ENCODE measurements at places on chromosomes 16 and 17.

DNA sequence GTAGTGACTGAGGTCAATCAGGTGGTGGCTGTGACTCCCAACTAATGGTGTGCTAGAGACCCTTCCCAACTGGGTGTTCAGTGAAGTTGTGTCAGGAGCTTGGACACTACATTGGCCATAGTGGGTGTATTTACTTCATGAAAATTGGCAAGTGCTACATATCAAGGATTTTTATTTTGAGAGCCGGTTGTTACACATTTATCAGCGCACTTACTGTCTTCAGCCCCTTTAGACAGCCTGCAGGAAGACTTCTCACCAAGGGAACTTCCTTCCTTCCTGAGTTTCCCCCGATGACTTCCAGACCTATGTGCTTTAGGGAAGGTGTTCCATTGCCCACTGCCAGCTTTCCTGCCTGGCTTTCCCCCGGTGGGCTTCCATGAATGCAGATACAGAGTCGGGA is 261.2 kb downstream of the CBLN1 start:
- DNase-seq, result no peak

- no peak for DNase-seq
These were observed 3.5 kb downstream of the PLK1 start for GRCh38 chr16:23682181-23682580.

DNA sequence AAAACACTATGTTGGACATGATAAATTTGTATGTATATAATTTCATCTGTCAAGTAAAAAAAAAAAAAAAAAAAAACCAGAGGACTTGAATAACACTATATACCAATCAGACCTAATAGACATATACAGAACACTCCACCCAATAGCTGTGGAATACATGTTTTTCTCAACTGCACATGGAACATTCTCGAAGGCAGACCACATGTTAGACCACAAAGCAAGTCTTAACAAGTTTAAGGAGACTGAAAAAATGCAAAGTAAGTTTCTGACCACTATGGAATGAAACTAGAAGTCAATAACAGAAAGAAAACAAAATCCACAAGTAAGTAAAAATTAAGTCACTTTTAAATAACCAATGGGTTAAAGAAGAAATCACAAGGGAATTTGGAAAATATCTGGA is 8.4 kb upstream of the CNTNAP4 start:
- DNase-seq, result no peak

DNA sequence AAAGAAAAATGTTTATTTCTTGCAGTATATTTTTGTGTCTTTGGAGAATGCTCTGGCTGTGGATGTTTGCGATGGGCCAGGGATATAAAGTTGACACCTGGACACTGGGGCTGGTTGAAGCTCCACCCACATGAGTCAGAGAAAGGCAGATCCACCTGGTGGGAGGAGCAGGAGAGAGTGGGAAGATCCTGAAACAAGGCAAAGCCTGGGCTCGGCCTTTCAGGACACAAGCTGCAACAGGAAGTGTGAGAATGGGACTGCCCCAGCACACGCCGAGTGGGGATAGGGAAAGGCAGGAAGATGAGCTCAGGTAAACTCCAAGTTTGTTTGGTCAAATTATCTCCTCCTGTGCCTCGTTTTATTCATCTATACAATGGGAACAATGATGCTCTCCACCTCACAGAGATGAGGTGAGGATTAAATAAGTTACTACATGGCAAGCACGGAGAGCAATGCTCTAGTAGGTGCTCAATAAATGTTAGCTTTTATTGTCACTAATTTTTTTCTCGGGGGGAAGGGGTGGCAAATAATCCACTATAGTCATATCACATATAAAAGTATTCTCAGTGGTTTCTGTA is 21.4 kb upstream of the PITPNM3 start:
- DNase-seq, result no peak

- no peak for DNase-seq
These were observed 53.1 kb downstream of the CYB5B start for GRCh38 chr16:69477546-69477945.

- no peak for DNase-seq
These were observed 6.8 kb downstream of the GABARAPL2 start for GRCh38 chr16:75572864-75573542.

GRCh38 chr17:65936013-65936412 is 255.9 kb downstream of the CEP112 start:
- no peak for DNase-seq

GRCh38 chr16:11152677-11153331 is 103.2 kb downstream of the SOCS1 start:
- no peak for DNase-seq

DNA sequence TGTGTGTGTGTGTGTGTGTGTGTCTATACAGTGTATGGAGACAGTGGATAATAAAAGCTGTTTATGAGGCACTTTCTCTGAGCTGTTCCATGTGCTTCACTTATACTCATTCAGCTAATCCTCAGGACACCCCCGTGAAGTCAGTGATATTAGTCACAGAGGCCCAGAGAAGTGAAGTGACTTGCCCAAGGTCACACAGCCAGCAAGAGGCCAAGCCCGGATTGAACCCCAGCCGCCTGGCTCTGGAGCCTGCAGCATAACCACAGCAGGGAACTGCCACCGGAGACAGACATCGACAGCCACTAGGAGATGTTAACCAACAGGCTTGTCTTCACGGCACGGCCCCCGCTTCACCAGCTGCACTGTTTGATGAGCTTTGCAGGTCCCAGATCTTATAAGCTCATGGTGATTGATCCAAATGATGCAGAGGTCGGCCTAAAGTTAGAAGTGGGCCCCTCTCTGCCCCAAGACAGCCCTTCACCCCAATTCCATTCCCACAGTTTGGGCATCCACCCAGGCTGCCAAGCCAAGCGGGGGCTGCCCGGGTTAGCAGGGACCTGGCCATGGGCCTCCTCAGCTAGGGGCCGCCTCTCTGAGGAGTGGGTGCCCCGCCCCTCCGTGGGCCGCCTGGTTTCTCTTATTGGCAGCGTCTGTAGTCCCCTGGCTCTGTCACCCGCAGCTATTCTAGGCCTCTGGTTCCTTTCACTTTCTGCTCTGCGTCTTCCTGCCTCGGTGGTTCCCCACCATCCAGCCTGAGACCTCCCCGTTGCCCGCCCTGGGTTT is 30.9 kb downstream of the SOCS1 start:
- peak; percentile 93 for DNase-seq

DNA sequence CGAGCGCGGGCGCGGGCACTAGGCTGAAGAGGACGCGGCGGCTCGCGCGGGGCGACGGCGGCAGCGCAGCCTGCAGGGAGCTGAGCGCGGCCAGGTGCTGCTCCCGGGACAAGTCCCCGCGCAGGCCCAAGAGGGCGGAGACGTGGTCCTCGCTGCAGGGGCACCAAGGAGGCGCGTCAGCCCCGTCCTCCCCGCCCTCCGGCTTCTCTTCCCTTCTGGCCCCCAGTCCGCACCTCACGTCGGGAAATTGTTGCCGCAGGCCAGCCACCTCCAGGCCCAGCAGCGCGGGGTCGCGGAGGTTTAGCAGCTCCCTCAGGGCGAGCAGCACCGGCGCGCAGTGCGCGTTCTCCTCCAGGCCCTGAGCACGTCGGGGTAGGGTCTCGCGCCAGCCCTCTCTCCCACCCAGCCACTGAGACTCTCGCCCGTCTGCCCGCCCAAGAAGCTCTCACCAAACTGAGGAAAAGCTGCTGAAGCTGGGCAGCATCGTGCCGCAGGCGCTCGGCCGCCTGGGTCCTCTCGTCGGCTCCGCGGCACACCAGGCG is 761 bp upstream of the MATCAP1 start:
- DNase-seq, result no peak

GRCh38 chr17:55116440-55116914 is 147.9 kb downstream of the STXBP4 start:
- DNase-seq, result no peak

- no peak for DNase-seq
These were observed 63.2 kb upstream of the TRAP1 start for GRCh38 chr16:3780570-3780969.

DNA sequence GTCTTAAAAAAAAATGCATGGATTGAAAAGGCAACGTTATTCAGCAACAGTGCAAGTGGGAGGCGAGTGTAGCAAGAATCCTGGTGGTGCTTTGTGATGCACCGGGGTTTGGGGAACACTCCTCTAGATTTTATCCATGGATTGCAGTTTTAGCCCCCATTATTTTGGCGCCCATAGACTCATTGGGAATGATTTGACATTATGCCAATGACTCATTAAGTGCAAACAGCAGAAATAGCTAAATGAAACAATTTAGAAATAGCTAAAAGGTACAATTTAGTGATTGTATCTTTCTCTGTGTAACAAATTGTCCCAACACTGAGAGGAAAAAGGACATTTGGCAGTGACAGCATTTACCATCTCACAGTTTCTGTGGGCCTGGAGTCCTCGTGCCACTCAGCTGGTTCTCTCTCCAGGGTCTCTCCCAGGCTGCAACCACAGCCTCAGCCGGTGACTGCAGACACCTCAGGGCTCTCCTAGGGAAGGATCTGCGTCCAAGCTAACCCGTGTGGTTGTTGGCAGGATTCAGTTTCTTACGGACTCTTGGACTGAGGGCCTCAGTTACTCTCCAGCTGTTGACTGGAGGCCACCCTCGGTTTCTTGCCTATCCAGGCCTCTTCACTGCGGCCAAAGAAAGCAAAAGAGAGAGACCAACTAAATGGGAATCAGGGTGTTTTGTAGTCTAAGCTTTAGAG is 398.7 kb downstream of the SNX29 start:
- DNase-seq, result no peak

- DNase-seq, result peak; percentile 42
These were observed 60.4 kb downstream of the ZDHHC7 start for GRCh38 chr16:84950906-84951305.

DNA sequence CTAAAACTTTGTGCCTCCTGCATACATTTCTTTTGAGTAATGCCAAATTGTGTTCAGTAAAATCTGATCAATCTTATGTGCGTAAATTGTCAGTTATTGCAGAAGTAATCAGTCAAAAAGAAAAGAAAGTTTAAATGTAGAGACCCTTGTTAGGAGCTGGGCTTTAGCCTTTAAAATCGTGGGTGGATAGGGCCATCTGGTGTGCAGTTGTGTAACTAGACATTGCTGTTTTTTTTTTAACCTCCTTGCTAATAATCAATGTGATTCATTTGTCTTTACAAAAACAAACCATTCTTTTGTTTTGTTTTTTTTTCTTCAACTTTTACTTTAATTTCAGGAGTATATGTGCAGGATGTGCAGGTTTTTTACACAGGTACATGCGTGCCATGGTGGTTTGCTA is 5.3 kb upstream of the WWOX start:
- DNase-seq, result no peak

DNA sequence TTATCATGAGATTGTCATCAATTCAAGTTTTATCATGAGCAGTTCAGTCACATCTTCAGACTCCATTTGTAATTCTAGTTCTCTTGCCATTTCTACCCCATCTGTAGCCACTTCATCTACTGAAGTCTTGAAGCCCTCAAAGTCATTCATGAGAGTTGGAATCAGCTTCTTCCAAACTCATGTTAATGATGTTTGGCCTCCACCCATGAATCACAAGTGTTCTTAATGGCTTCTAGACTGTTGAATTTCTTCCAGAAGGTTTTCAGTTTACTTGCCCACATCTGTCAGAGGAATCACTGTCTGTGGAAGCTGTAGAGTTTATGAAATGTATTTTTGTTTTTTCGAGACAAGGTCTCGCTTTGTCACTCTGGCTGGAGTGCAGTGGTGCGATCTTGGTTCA is 16.0 kb downstream of the NSRP1 start:
- no peak for DNase-seq

DNA sequence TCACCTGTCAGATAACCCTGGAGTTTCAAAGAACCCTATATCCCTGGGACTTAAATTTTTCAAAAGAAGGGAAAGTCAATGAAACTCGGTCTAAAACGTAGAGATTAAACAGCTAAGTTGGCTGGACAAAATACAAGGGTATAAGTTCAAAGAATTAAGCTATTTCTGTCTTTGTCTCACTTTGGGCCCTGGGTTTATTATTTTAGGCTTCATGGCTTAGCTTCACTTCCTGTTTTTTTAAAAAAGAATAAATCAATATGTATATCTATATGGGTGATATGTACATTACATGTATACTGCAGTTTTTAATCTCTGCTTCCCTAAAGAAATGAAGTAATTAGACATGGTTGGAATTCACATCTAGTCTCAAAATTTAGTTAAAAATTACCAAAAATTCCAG is 132.3 kb downstream of the TRIM37 start:
- DNase-seq, result no peak

- no peak for DNase-seq
These were observed 13.9 kb upstream of the HES7 start for GRCh38 chr17:8137645-8138373.

- no peak for DNase-seq
These were observed 508.8 kb upstream of the CDH8 start for GRCh38 chr16:62545039-62545438.

DNA sequence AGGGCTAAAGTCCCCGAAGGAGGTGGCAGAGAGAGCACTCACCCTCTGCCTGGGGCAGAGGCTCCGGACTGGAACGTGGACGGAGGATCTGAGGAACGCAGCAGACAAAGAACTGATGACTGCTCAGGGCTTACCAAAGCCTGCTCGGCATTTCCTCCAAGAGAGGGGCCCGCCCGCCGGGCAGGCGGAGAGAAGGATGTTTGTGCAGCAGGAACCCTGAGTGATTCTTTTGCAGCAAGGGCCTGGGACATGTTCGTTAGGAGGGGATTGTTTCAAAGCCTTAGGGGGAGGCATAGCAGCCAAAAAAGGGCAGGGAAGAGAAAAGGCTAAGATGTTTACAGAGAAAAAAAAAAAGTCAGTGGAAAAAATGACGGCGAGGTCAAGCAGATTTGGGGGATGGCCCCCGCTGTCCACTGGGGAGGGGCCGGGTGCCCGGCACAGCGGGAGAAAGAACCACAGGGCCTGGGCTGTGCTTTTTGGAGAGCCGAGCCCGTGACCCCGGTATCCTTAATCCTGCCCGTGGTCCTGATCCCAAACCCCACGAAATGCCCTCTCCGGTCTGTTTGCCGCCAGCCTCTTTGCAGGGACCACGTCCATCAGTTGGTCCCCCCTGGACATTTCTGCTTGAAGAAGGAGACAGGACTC is 129.3 kb downstream of the NTN1 start:
- no peak for DNase-seq

- no peak for DNase-seq
These were observed 27.3 kb downstream of the TTYH2 start for GRCh38 chr17:74240618-74241205.

GRCh38 chr16:87457709-87458423 is 35.0 kb downstream of the ZCCHC14 start:
- DNase-seq, result peak; percentile 55

DNA sequence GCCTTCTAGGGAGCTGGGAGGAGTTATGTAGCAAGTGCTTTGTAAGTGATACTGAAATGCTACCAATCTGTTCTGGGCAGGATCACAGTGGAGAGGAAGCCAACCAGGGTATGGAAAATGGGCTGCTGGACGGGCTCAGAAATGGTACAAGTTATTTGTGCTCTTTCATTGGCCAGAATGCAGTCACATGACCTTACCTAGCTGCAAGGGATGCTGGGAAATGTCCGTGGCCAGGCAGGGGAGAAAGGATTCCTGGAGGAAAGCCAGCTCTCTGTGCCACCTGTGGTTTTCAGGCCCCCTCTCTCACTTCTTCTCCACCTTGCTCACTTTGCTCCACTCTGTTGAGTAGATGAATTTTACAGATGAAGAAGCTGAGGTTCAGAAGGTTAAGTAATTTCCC is 4.8 kb downstream of the EEF2K start:
- no peak for DNase-seq

Data from stimulated activated CD4-positive, alpha-beta T cell treated with anti-CD3 and anti-CD28 coated beads, Interleukin-1b, Interleukin-23, amount 100 ng/mL, for 48 hours (primary cell).